ENCODE measurements at places on chromosomes 12 and 14. TPM values are rescaled to one million over a fixed set of nuclear protein-coding genes. Genes with fewer than 3 reads are reported as not detected.
A peak's percentile ranks its signal among the peaks of the same experiment; 100 is the strongest.

DNA sequence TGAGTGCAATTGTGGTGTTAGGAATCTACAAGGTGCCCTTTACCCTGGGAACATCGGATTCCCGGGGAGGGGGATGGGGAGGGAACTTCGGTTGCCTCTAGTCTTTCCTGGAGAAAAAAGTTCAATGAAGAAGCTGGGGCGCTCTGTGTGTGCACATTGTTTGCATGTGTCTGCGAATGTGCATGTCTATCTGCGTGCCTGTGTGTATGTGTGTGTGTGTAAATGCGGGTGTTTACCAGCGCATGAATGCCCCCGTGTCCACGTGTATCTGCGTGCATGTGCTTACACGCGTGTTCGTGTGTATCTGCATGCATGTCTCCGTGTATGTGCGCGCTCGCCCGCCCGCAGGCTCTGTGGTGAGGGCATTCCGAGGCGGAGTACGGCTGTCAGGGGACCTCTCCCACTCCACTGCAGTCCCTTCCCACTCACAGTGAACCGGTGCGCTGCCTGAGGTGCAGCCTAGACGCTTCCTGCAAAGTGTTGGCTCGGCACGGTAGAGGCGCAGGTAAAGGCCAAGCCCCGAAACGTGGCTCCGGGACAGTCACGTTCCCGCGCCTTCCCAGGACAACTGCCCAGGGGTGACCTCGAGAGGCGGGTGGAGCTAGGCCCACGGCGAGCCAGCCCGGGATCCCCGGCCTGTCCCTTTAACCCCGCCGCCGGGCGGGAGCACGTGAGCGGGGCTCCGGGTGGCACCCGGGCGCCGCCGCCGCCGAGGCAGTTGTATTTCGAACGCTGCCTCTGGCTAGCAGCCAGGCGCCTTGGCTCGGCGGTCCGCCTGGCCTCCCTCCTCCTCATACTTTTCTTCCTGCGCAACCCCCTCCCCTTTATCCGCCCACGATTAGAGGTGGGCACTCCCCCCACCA lies 539 bp upstream of the HMGA2 start:
- DNase-seq: peak; percentile 77

The BDKRB2 gene
- not detected for polyA plus RNA-seq

- no peak for DNase-seq
These were observed 356.6 kb downstream of the FUT8 start for GRCh38 chr14:65769151-65769550.

DNA sequence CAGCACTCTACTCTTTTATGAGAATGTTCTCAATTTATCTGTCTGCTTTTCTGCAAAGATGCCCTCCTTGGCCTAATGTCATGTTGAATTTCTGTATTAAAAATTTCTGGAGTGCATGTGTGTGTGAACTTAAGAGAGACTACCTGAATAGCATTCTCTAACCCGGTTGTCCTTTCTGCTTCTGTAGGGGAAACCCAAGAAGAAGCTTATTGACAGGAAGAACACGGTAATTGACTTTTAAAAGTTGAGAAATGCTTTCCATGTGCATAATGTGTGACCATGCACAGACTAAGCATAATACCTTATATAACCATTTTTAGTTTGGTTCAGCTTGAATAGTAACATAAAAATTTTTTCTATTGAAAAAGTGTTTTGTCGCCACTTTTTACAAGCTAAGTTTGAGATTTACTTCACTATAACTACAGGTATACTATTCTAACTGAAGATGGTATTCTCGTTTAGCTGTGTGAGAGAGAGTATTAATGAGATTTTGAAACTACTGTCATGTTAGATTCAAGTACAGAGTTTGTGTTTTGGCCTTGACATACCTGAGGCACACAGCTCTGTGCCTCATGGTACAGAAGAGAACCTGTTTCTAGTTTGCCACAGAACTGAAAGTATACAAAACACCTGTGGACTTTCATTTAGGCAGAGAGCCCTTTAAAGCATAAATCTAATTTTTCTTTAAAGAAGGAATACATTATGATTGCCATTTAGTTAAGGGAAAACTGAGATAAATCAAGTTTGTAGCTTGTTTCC lies 96.8 kb downstream of the TTLL5 start:
- no peak for DNase-seq

GRCh38 chr12:62133440-62133839 lies 126.8 kb upstream of the USP15 start:
- no peak for DNase-seq
